ENCODE measurements at places on chromosomes 2 and 18.

DNA sequence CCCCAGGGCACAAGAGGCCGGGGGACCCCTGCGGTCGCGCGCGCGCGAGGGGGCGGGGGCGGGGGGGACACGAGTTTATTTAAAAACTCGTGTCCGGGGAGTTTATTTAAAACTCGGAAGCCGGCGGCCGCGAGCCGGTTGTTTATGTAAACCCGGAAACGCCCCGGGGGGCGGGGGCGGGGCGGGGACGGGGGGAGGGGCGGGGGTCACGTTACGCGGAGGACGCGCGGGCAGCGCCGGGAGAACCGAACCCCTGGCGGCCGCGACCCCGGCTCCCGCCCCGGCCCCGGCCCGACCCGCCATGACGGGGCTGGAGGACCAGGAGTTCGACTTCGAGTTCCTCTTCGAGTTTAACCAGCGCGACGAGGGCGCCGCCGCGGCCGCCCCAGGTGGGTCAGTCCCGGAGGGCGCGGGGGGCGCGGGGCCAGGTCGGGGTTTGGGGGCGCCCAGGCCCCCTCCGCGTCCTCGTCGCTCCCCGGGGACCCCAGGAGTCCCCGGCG lies 4.4 kb downstream of the NFATC1 start:
- DNase-seq: peak; percentile 40

DNA sequence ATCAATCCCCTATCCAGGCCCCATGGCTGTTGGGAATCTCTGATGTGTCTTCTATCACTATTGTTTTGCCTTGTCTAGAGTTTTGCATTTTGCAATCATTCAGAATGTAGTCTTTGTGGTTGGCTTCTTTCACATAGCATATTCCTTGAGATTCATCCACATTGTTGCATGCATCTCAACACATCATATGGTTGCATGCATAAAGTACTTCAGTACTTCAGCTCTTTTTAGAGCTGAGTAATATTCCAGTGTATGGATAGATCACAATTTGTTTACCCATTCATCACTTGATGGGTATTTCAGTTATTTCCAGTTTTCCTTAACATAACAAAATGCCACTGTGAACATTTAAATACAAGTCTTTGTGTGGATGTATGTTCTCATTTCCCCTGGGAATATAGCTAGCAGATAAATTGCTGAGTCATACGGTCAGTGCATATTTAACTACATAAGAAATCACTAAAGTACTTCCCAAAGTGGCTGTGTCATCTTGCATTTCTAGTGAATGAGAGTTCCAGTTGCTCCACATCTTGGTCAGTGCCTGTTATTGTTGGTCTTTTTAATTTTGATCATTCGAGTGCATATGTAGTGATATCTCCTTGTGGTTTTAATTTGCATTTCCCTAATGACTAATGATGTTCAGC lies 138.8 kb downstream of the BCL11A start:
- no peak for DNase-seq

GRCh38 chr2:226910384-226910783 lies 74.5 kb downstream of the RHBDD1 start:
- no peak for DNase-seq

GRCh38 chr18:74679006-74679678 lies 81.5 kb downstream of the ZNF407 start:
- no peak for DNase-seq

- DNase-seq: no peak
Measured at GRCh38 chr2:130823886-130824491, 12.7 kb upstream of the ARHGEF4 start.

DNA sequence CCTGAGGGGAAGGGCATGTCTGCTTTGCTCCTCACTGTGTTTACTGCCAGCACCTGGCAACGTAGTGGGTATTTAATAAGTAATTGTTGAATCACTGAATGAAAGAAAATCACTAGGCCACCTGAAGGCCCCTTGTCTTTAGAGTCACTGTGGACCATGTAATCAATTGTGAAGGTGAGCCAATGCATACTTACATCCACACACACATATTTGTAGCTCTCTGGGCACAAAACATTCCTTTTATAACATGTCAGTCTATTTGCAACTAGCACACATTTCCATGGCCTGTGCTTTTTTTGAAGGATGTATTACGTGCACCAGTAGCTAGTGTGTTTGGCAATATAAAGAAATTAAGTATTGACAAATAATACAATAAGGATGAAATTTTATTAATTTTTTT lies 11.2 kb downstream of the ATP8B1 start:
- DNase-seq: no peak

DNA sequence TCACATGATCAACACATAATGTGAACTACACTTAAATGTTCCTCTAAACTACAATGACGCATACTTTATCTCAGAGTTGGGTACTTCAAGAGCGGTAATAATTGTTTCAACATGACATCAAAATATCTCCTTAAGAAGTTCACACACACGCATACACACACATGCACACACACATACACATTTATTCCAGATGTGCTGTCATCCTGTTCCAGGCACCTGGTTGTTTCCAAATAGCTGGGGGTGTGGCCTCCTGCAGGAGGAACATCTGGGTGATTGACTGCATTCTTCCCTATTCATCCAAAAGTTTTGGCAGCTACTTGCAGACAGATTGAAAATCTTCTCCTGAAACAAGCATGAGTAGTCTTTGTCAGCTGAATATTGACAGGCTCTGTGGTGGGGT lies 37.9 kb upstream of the PIK3C3 start:
- no peak for DNase-seq

- no peak for DNase-seq
Measured at GRCh38 chr2:231711677-231712450, 3.5 kb downstream of the PTMA start.

DNA sequence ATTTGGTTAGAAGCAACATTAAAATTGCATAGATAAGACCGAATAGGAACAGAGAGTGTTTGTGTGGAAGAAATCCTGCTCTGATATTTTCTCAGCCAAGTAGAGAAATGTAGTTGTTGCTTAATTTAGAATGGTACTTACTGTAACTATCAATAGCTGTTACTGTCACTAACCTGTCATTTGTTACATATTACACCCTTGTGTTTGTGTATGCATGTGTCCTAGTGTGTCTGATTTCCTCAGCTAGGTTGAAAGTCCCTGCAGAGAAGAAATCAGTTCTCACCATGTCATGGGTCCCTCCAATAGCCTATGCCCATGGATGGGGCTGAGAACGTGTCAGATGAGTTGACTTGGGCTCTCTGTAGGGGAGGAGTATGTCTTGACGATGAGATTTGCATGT lies 94.4 kb downstream of the SPTBN1 start:
- DNase-seq: no peak

GRCh38 chr18:49456794-49457193 lies 3.7 kb downstream of the DYM start:
- DNase-seq: no peak

DNA sequence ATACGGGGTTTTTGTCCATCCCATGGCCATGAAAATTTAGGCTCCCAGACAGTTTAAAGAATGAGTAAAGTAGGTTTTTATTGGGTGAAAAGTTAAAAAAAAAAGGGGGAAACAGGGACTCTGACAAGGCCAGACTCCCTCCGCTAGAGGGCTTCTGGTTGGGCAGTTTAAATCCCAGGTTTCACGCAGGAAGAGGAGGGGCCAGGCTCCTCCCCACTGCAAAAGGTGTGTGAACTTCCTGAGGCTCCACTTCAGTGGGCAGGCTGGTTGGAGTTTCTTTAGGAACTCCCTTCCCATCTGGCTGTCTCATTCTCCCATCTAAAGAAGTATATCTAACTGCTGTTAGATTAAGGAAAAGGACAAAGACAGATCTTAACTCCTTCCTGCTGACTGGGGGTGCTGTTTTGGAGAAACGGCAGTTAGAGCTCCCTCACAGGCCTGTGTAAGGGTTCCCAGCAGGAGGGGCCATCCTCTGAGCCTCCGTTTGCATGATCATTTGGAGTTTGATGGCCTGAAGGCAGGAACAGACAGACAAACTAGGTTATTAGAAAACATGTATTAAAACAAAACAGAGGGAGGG lies 1160.7 kb downstream of the CNTNAP5 start:
- DNase-seq: no peak

- no peak for DNase-seq
Measured at GRCh38 chr2:25672494-25673299, 680 bp downstream of the DTNB start.

- DNase-seq: peak; percentile 66
Measured at GRCh38 chr18:57437402-57437765, 2.2 kb downstream of the ONECUT2 start.

DNA sequence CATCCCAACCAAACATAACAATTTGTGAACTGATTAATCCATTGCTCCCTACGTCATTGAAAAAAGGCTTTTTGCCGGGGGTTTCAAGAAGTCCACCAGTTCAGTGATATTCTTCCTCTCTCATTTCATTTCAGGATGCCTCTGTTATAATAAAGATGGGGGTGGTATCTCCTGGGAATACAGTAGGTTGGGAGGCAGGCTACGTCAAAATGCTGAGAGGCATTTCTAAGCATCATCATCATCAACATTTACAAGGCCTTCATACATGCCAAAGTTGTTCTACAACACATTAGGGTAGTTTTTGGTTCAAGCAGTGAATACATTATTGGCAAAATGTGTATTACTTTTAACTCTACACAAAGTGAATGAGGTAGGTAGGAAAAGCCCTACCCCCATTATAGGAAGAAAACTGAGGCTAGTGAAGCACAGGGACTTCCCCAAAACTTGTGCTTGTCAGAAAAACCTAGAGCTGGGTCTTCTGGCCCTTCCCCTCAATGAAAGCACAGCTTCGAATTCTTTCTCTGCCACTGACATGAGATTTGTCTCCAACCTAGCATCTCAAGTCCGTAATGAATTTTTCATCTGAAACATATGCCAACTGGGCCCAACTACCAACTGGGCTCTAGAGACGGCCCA lies 11.3 kb downstream of the OSR1 start:
- DNase-seq: no peak

DNA sequence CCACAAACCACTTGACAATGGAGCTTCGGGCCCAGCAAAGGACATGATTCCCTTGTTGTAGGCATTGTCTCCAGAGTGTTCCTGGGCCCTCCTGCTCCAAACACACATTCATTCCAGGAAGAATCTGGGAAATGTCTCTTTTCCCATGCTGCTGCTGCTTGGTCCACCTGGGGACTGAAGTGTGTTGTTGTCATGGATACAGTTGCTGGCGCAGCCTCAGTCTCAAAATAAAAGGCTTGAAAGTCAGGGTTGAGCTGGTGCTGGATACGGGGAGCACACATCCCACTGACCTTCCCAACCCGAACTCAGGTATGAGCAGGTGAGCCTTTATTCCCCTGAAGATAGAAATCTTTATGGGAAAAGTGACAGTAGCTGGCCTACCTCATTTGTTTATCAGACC lies 30.6 kb upstream of the SPP2 start:
- DNase-seq: no peak

- no peak for DNase-seq
Measured at GRCh38 chr2:42424033-42424432, 63.0 kb upstream of the COX7A2L start.

All from NCI-H1930 (cell line).